Thoracic aorta (tissue), 2 donors: ENCODE measurements at places on chromosomes 7 and 10.

DNA sequence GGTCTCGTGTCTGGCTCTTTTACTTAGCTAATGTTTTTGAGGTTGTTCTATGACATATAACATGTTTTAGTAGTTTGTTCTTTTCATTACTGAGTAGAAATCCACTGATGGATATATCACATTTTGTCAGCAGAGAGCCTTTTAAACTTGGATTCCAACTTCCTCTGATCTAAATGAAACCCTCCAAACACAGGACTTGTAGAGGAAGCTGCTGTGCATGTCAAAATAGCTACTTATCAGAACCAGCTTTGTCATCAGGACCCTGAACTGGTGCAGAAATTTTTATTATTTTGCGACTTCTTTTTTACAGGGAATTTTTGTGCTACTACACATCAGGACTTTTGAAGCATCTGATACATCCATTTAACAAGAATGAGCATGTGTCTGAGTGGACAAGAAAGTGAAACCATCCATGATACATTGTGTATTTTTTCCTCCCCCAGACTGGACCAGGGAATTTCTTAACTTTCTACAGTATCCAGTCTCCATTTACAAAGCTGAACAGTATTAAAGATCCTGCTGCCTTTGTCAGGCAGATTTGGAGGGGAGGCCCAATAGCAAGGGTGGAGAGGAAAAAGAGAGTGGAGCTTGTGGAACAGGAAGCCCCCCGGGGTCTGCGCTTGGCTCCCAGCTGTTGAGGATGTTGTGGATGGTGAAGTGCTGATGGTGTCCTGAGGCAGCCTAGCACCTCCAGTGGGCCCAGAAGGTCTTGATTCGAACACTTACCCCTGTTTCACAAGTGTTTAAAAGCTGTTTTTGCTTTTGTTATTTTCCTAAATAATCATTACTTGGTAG lies 29.3 kb upstream of the MTPAP start:
- no peak for DNase-seq

DNA sequence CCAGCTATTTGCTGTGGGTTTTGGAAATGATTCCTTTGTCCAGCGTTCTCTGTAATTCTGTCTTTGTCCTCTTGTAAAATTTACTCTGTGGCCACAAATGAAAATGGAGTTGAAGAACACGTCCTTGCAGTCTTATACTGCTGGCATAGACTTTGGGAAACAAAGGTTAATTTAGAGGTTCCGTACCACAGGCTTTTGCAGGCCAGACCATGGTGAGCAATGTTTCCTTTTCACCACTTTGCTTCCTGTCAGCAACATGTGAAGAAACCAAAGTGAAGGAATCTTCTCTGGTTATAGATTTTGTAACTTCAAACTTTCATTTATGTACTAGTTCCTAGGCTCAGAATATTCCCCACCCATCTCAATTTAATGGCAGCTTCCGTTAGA lies 488.5 kb downstream of the MDFIC start:
- DNase-seq = no peak

- DNase-seq = no peak
These were observed 274.3 kb downstream of the CCDC3 start for GRCh38 chr10:12726971-12727831.

- DNase-seq = no peak
These were observed 71.5 kb downstream of the IDE start for GRCh38 chr10:92502296-92502808.

- no peak for DNase-seq
These were observed 8.2 kb downstream of the VIPR2 start for GRCh38 chr7:159136442-159136841.

DNA sequence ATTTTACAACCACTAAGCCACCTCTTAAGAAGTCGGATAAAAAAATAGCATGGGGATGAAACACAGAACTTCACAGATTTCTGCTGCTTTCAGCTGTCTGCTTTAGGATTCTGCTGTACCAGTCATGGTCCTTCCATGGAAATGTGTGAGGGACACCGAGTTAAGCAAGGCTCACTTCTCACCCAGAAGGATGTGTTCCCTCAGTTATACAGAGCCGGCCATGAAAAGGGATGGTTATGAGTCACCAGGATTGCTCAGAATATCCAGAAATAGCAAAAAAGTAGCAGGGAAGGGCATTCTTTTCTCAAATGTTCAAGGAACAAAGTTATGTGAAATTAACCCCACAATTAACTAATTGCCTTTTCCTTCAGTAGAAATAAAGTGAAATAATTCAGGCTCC lies 124.4 kb downstream of the AMPH start:
- no peak for DNase-seq

DNA sequence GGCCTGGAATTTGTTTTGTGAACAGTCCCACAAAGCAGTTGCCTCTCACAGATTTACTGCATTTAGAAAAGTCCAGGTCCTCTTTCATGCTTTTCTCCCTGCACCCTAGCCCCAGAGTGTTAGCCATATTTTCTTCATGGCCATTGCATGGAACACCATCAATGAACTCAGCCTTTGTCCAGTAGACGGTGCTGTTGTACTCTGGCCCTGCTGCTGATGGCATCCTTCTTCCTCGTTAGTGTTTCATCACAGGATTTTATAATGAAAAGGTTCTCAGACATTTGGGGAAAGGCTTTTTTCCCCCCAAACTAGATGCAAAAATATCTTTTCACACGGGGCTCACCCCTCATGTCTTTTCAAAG lies 93.0 kb upstream of the SLC25A13 start:
- DNase-seq = no peak

DNA sequence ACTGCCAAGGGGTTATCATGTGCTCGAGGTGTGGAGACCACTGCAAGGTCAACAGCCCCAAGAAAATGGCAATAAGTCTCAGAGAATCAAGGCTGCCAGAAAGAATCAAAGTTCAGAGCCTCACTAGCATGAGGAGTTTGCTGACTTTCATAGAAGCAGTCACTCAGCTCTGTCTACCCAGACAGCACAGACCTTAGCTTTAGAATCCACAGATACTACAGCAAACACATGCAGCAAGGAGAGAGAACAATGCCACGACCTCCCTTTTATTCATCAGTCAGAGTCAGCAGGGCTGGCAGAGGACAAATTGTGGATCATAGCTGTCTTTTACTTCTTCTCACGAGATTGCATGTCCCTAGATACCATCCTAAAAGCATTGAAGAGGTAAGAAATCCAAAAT lies 121.3 kb downstream of the MBL2 start:
- no peak for DNase-seq

DNA sequence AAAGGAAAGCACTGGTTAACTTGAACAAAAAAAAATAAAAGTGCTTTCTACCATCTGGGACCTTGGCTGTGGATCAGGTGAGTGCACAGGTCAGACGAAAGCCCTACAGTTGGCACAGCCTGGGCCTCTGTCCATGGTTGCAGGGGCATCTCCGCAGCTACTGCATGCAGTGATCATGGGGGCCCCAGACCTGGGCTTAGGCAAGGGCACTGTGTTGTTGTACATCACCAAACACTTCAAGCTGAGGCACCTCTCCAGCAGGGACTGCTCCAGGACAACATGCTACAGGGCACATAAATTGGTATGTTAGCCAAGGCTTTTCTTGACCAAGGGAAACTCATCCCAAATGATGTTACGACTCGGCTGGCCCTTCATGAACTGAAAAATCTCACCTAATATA lies 23.5 kb downstream of the KLHL7 start:
- no peak for DNase-seq

DNA sequence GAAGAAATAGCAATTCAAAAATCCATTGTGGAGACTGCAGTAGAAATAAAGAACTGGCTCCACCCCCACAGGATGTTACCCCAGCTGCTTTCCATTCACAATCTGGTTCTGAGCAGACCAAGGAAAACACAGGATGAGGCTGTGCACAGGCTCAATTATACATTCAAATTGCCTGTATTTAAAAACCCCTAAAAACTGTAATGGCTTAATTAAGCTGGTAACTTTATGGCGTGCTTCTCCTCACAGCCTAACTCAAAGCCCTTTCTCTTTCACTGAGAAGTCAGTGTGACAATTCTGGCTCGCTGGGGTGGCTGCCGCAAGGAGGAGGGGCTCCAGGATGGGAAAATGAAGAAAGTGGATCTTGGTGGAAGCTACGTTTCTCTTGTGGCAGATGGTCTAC lies 1191.1 kb downstream of the SORCS1 start:
- no peak for DNase-seq

DNA sequence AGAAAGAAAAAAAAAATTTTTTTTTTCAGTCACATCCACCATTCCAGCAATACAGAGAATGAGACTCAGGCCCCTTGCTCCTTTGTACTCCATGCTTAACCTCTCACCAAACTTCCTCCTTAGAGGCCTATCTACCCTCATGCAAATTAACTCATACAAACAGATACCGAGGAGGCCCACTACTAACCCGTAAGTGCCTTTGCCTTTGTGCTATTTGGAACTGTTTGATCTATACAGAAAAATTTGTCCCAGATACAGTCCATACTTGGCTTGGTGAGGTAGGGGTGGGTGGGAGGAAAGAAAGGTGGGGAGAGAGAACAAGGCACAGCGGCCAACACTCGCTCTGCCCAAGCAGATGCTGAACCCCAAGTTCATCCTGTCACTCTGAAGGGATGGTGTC lies 87.8 kb upstream of the DUSP5 start:
- DNase-seq = no peak

DNA sequence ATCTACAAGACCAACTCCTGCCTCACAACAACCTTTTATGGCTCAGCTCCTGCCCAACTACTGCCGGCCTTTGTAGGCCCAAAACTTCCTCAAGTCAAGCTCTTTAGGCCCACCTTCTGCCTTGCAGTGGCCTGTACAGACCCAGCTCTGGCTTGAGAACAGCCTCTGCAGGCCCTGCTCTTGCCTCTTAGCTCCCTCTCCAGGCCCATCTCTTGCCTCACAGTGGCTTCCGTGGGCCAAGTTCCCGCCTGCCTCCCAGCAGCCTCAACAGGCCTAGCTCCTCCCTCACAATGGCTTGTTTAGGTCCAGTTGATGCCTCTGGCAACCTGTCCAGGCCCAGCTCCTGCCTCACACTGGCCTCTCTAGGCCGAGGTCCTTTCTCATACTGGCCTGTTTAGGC lies 32.4 kb upstream of the VKORC1L1 start:
- DNase-seq = no peak

DNA sequence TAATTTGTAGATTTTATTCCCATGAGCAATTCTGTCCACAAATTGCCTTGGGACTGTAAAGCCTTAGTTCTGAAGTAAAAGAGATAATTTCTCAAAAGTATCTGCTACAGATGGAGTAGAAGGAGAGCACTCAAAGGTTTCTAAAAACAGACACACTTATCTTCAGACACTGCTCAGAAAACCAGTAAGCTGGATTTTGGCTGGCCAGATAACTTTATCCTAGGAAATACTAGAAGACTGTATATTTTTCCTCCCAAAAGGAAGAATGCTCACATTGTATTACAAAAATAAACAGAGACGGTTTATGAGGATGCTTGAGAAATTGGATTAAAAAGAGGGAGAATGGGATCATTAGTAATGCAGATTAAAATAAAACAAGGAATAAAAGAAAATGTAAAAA lies 178.0 kb upstream of the IGFBP3 start:
- no peak for DNase-seq

- no peak for DNase-seq
These were observed 18.0 kb downstream of the RNLS start for GRCh38 chr10:88565072-88565471.

GRCh38 chr10:92747600-92747999 lies 57.8 kb downstream of the HHEX start:
- DNase-seq = no peak
